ENCODE measurements at places on chromosomes 1 and 21. TPM values are rescaled to one million over a fixed set of nuclear protein-coding genes. Genes with fewer than 3 reads are reported as not detected.

The GNG4 gene
- total RNA-seq = 15.4 TPM

The CFHR3 gene
- 0.10 TPM for total RNA-seq

The MCOLN3 gene
- 3.7 TPM for total RNA-seq

The RNF186 gene
- not detected for total RNA-seq

The ILDR2 gene
- total RNA-seq = 0.12 TPM

The SH3BGR gene
- total RNA-seq = 1.2 TPM

The LCK gene
- not detected for total RNA-seq

The FLG2 gene
- not detected for total RNA-seq

The RIMKLA gene
- 0.84 TPM for total RNA-seq

The NBPF20 gene
- total RNA-seq = 3.0 TPM

The TFF2 gene
- not detected for total RNA-seq

The SAMD11 gene
- total RNA-seq = 37.1 TPM

The WNT3A gene
- not detected for total RNA-seq

The FCN3 gene
- total RNA-seq = not detected

All from A549 treated with CORT108297 at 1 μM for 4 hours (cell line).